Heart right ventricle (tissue), 16 donors: ENCODE measurements at places on chromosomes 2 and 18. TPM values are rescaled to one million over a fixed set of nuclear protein-coding genes. Genes with fewer than 3 reads are reported as not detected.

DNA sequence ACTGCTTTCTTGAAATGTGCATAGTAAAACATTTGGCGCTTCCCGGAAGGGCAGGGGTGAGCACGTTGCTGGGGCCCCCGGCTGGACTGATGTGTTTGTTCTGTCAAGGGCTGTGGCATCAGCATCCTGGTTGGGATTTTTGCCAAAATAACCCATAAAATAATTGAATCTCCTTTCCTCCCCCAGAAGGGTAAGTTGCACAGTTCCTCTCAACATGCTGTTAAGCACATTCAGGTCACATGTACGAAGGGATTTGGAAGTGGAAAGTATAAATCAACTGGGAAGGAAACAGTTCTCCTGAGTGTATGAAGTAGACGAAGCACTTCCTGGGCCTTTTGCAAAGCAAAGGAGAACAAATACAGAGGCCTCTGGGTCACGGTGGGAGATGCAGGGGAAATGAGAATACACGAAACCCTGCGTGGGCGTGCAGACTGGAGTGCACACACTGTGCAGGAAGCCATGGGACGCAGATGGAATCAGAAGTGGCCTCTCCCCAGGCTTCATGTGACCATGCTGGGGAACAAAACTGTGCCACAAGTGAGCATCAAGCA lies 183.9 kb downstream of the LPIN1 start:
- no peak for DNase-seq

GRCh38 chr2:216474925-216475670 lies 23.5 kb upstream of the RPL37A start:
- DNase-seq, result no peak

GRCh38 chr2:237696461-237696860 lies 69.1 kb downstream of the LRRFIP1 start:
- no peak for DNase-seq

The MARCHF4 gene
- total RNA-seq, result 0.11 TPM

- no peak for DNase-seq
Observed at GRCh38 chr2:235845245-235845644, 322.9 kb downstream of the GBX2 start.

DNA sequence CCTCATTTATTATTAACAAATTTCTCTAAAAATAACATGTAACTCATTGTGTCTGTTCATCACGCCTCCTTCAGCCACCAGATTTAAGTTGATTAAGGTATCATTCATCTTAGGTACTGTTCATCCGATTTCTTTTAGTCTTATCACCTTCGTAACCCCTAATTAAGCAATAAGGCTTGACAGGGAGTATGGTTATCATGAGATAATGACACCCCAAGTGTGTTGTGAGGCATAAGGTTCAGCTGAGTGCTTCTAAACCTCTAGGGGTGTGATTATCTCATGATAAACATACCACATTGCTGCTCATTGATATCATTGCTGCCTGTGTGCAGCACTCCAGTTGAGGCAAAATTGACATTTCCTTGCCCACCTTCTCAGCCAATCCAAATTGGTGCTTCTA lies 158.9 kb upstream of the BOD1L2 start:
- no peak for DNase-seq

GRCh38 chr18:12744103-12744502 lies 41.3 kb downstream of the PSMG2 start:
- DNase-seq, result no peak
